B cell (primary cell): ENCODE measurements at places on chromosomes 16 and 17. TPM values are rescaled to one million over a fixed set of nuclear protein-coding genes. Genes with fewer than 3 reads are reported as not detected.

DNA sequence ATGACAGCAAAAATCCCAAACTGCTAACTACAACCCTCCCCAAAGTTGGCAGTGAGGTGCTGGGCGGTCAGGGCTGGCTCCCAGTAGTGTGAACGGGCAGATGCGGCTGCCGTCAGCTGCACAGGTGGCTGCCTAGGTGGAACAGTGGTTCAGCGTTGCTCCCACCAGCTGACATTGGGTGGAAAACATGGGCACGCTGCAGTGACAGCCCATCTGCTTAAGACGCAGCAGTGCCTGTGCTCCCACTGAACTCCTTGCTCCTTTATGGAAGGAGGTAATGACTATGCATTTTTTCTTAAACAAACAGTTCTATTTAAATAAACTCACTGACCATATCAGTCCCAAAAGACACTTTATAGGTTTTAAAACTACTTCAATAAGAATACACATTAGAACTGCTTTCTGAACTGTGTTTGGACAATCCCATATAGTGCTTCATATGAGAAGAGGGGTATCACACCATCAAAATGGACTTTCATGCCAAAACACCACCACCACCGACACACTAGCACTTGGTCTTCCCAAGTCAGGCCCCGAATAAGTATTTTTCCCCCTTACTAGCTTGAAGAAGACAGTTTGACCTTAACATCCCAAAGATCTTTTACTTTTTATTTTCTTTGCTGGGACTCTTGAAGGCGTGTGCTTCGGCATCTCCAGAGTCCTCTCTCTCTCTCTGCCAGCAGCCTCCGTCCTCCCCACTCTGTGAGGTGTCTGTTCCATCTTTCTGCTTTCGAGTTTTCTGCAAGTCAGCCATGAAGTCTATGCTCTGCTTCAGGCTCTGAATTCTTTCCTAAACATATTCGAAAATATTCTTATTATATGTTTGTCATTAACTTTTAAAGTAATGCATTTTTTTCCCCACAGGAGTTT, 34.4 kb downstream of the BRD7 start:
- no peak for DNase-seq

The TBC1D3C gene
- total RNA-seq: 7.3 and 13.5 TPM in 2 replicates

The CLEC19A gene
- total RNA-seq: not detected in 2 replicates

- no peak for DNase-seq
Observed at GRCh38 chr17:40574292-40574691, 9.0 kb upstream of the CCR7 start.

DNA sequence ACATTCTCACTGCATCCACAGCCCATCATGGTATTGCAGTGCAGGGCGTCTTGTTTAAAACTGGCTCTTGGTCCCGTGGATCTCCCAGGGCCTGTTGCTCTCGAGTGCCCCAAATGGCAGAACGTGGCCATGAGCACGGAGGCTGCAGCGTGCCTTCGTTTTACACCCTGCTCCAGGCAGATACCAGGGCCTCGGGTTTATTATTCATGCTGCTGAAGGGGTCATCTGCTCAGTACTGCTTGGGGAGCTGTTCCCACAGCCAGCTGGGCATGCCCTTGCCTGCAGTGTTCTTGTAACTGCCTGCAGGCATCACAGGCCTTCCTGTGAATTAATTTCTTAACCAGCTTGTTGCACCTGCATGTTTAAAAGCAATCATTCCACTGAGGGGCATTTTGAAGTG, 129.7 kb upstream of the CHMP6 start:
- no peak for DNase-seq

DNA sequence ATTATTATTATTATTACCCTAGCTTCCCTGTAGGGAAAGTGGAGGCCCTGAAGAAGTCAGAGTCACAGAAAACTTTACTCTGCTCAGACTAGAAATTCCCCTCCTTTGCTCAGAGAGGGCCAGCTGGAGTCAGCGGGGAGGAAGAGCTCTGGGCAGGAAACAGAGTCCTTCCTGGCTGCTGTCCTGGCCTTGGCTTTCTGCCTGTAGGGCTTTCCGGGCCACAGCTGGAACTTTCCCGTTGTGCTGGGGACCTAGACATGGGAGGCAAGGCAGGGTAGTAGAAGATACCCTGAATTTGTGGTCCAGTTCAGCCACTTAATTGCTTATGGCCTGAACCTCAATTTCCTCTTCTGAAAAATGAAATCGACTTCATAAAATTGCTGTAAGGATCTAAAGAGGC, 14.0 kb upstream of the CCL2 start:
- DNase-seq: no peak

- DNase-seq: no peak
Observed at GRCh38 chr16:70709942-70710341, 24.1 kb upstream of the MTSS2 start.

- DNase-seq: no peak
Observed at GRCh38 chr16:88354229-88355092, 28.3 kb upstream of the ZNF469 start.

The TNFSF13 gene
- 14.7 and 16.0 TPM in 2 replicates for total RNA-seq

- no peak for DNase-seq
Observed at GRCh38 chr16:50928065-50928464, 186.2 kb downstream of the CYLD start.

The SLC13A2 gene
- not detected in 2 replicates for total RNA-seq

The SGCA gene
- 3.8 and 4.4 TPM in 2 replicates for total RNA-seq

DNA sequence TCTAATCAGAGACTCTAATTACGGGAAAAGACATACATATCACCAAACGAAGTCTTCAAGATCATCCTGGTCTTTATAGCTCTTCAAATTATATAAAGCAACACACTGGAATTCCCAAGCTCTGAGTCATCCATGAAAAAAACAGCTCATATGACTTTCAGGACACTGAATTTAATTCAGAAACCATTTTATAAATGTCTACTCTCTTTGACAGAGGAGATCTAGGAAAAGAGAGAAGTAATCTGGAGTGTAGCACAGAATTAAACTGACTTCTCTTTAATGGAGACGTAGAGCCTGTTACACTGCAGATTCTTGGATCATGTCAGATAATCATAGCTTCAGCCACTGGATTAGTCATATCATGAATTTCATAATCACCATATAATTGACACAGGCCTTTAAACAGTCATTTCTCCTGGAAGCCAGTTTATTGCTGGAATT, 86.8 kb upstream of the WSB1 start:
- no peak for DNase-seq

The NTN3 gene
- total RNA-seq: not detected in 2 replicates

The FOXN1 gene
- total RNA-seq: not detected in 2 replicates

DNA sequence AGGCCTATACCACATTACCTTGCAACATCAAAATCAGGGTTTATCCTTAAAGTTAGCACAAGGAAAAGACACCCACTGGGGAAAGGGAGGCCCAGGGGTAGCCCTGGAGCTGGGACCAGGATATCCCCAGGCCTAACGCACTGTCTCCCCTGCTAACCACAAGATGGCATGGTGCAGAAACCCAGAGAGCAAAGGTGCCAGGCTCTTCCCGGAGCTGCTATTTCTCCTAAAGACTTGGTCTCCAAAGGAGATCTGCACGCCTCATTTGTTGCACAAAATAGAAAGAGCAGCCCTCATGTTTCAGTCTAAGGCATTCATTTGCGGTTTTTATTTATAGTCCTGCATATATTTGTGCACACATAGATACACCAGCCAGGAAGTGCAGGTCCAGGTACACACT, 408.6 kb downstream of the SOX9 start:
- DNase-seq: no peak

DNA sequence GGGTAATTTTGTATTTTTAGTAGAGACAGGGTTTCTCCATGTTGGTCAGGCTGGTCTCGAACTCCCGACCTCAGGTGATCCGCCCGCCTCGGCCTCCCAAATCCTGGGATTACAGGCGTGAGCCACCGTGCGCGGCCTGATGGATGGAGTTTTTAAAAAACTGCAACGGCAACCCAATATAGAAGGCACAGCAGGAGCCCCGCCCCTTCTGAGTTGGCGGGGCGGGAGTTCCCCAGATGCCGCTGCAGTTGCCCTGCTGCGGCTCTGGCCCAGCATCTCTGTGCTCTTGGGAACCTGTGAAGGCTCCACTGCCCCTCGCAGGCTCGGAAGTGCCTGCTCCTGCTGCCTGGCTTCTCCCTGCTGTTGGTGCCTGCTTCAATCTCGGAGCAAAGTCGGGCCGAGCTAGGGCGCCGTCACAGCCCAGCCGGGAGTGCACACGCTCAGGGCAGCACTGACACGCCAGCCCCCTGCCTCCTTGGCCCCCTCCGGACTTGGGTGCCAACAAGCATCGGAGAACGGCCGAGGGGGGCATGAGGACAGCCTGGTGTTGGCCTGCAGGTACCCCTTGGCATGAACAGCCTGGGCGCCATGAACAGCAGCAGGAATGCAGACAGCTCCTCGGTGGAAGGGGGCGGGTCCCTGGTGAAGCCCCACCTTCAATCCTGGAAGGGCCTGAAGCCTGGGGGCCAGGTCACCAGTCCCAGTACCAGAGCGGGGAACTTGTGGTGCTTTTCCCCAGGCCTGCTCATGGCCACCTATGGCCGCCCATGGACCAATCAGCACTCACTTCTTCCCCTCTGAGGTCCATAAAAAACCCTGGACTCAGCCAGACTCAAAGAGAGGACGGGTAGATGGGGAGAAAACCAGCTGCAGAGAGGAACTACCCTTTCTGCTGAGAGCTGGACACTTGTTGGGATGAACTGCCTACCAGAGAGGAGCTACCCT, 2.3 kb upstream of the NT5M start:
- DNase-seq: peak; percentile 73

GRCh38 chr17:64662774-64663367, 764 bp upstream of the SMURF2 start:
- no peak for DNase-seq

GRCh38 chr17:55005520-55005919, 37.0 kb downstream of the STXBP4 start:
- DNase-seq: no peak

GRCh38 chr16:84380405-84380804, 12.1 kb downstream of the ATP2C2 start:
- peak; percentile 19 for DNase-seq

GRCh38 chr16:87065446-87066132, 251.6 kb downstream of the C16orf95 start:
- no peak for DNase-seq

GRCh38 chr16:66741169-66741900, 10.1 kb downstream of the DYNC1LI2 start:
- DNase-seq: no peak

DNA sequence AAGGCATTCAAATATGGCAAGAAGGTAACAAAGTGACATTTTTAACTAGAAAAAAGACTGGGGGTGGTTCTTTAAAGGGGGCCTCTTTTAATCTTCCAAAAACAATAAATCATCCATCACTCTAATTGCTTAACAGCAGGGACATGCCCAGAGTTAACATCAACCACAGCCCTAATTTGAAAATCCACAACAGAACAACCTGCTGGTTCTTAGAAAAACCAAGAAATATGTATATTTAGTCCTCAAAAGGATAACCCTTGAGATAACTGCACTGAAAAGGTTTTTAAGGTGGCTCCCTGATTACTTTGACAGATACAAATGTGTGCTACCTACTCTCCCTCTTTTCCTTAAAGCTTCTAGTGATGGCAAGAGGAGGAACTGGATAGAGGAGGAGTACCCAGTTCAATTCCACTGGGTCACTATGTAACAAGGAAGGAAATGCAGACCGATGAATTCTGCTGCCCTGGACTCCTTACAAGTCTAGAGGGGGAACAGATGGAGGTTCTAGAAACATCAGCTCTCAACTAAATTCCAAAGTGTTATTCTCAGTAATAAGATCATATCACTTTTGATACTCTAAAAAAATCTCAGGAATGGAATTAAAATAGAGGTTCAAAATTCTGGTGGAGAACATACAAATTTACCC, 54.3 kb downstream of the N4BP1 start:
- DNase-seq: no peak

DNA sequence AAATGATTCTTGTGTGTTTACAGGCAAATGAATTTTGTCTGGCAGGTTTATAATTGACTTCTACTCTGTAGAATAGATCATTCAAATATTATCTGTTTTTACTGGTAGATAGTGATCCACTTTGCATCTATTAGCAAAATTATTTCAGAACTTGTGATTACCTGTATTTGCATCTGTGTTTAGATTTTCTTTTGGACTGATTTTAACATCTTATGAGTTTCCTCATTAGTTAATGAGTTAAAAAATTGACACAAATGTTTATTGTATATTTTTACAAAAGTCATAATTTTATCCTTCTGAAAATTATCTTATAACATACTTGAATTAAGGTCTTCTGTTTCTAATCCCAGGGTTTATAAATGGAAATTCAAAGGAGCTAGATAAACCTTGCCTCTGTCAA, 132.0 kb upstream of the KCNJ16 start:
- no peak for DNase-seq

DNA sequence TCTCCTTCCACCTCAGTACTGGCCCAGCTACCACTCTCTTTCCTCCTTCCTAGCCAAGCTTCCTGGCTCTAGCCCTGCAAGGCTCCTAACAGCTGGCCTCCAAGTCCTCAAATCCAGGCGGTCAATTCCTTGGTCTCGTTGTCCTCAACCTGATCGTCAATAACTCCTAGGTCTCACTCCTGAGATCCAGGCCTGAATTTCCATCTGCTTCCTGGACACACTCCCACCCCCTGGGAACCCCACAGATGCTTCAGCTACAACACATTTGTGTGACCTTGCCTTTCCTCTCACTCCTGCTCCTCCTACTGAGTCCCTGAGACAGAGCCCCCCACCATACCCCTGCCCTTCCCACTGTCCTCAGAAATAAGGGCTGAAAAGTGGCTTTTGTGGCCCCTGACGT, 2.3 kb downstream of the ENKD1 start:
- DNase-seq: peak; percentile 17

GRCh38 chr16:10740000-10740844, 3.4 kb upstream of the NUBP1 start:
- DNase-seq: peak; percentile 14
